ENCODE measurements at places on chromosomes 6 and 20.

- no peak for DNase-seq
Observed at GRCh38 chr6:140636271-140636907, 1261.9 kb upstream of the CITED2 start.

GRCh38 chr6:120354452-120355098 lies 979.7 kb downstream of the TBC1D32 start:
- peak; percentile 39 for DNase-seq

DNA sequence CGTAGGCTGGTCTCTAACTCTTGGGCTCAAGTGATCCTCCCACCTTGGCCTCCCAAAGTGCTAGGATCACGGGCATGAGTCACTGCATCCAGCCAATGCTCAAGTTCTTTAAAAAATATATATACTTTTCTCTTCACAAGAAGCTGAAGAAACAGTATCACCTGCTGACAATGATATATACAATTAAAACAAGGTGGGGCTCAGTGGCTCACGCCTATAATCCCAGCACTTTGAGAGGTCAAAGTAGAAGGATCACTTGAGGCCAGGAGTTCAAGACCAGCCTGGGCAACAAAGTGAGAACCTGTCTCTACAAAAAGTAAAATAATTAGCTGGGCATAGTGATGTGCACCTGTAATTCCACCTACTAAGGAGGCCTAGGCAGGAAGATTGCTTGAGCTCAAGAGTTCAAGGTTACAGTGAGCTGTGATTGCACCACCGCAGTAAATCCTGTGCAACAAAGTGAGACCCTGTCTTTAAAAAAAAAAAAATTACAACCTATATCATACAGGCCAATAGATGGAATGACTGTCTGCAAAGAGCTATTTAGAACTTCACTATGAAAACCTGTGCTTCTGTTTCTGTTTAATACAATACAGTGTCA lies 36.4 kb downstream of the MBOAT1 start:
- no peak for DNase-seq

- DNase-seq: no peak
Observed at GRCh38 chr6:48229841-48230240, 118.8 kb upstream of the PTCHD4 start.

GRCh38 chr6:33007831-33008400 lies 1.5 kb downstream of the HLA-DOA start:
- DNase-seq: no peak

- no peak for DNase-seq
Observed at GRCh38 chr6:79440598-79440997, 96.6 kb downstream of the LCA5 start.

DNA sequence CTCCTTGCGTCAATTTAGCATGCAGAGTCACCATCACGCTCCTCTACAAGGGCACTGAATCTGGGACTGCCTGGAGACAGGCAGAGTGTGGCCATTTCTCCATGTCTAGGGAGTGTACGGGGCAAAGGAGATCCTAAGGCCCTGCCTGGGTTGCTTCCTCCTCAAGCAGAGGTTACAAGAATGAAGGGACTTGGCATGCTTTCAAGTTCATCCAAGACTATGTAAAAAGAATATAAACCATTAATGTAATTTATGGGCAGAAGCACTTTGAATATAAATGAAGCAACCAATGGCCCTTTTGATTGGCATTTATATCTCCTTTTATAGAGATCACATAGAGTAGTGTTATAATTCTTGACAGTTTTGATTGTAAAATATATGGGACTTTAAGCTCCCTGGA lies 137.5 kb downstream of the BTBD3 start:
- peak; percentile 17 for DNase-seq

- DNase-seq: no peak
Observed at GRCh38 chr6:42704937-42705374, 17.4 kb downstream of the PRPH2 start.

DNA sequence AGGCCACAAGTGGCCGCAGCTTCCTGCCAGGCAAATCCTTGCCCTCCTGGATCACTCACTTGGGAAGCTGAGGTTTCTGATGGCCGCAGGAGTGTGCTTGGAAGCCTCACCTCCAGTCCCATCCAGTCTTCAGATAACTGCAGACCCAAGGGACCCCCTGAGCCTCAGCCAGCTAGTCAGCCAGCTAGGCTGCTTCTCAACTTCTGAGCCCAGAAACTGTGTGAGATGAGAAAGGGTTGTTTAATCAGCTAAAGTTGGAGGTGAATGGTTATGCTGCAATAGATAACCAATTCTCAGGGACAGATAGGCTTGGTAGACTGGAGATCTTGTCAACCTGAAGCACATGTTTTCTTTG lies 96.9 kb downstream of the THBS2 start:
- DNase-seq: no peak

GRCh38 chr6:80488190-80488589 lies 381.7 kb downstream of the BCKDHB start:
- no peak for DNase-seq

DNA sequence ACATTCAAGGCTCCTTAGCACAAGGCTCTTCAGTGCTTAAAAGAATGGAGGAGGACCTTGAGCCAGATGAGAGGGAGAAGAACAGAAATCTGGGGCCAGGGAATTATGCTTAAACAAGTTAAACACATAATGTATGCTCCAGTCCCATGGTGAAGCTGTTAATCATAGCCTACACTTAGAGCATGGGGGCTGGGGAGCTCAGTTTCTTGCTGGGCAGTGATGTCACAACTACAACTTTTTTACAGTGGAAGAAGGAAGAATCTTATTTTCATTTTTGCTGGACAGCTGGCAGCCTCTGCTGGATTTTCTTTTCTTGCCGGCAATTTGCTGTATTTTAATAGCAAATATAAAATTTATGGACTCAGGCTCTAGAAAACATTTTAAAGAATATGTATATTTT lies 432.5 kb downstream of the CD109 start:
- DNase-seq: peak; percentile 49

GRCh38 chr20:438571-439469 lies 23.5 kb downstream of the TBC1D20 start:
- DNase-seq: no peak

DNA sequence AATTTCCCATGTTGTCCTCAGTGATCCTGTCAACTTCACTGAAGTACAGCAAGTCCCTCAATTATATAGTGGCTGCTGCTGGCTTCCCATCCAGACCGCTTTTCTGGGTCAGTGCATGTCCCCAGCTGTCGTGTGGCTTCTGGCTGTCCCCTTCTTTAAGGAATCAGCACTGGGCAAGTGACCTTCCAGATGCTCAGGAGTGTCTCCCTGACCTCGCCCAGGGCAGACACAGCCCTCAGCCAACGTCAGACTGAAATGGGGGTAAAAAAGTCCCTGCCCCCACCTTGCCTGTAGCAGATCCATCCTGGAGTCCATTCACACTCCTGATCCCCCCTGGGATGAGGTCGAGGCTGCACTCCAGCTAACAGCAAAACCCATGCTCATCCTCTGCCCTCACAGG lies 23.7 kb downstream of the OVOL2 start:
- no peak for DNase-seq

- DNase-seq: no peak
Observed at GRCh38 chr6:106167096-106167814, 81.1 kb downstream of the PRDM1 start.

DNA sequence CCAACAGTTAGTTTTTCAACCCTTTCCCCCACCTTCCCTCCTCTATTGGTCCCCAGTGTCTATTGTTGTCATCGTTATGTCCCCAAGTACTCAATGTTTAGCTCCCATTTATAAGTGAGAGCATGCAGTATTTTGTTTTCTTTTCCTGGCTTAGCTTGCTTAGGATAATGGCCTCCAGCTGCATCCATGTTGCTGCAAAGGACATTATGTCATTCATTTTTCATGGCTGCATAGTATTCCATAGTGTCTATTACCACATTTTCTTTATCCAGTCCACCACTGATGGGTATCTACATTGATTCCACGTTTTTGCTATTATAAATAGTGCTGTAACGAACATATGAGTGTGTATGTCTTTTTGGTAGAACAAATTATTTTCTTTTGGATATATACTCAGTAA lies 55.3 kb upstream of the HIVEP1 start:
- DNase-seq: no peak

GRCh38 chr20:64121586-64121985 lies 14.2 kb upstream of the NPBWR2 start:
- no peak for DNase-seq

- no peak for DNase-seq
Observed at GRCh38 chr20:4876301-4876700, 125.0 kb downstream of the SLC23A2 start.

DNA sequence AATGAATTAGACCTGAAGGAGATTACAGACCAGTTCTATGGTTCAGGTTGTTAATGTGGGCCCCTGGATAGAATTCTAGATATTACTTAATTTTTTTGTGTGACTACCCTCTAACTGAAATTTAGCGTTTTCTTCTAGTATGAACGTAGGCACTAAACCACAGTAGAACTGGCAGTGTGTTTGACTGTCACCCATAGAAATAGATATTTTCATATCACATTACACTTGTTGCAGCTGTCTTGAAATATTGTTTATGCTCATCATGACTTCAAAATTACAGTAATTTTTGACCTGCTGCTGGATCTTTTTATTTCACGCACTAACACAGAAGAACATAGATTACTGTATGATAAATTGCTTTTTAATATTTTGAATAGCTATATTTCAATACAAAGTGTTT lies 31.6 kb downstream of the E2F3 start:
- DNase-seq: no peak

DNA sequence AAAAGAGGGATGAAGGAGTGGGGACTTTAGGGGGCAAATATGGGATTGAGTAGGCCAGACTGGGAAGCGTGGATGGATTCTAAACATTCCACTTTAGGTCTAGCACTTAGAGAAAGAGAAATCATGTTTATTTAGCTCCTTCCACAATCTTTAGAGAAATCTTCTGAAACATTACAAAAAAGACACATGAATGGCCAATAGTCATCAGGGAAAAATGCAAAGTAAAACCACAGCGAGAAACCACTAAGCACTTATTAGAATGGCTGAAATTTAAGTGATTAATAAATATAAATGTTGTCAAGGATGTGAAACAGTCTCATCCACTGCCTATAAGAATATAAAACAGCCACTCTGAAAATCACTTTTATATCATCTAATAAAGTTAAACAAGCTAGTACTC lies 46.9 kb downstream of the HLA-A start:
- peak; percentile 15 for DNase-seq

GRCh38 chr6:150635906-150636514 lies 36.3 kb downstream of the PLEKHG1 start:
- DNase-seq: peak; percentile 22

DNA sequence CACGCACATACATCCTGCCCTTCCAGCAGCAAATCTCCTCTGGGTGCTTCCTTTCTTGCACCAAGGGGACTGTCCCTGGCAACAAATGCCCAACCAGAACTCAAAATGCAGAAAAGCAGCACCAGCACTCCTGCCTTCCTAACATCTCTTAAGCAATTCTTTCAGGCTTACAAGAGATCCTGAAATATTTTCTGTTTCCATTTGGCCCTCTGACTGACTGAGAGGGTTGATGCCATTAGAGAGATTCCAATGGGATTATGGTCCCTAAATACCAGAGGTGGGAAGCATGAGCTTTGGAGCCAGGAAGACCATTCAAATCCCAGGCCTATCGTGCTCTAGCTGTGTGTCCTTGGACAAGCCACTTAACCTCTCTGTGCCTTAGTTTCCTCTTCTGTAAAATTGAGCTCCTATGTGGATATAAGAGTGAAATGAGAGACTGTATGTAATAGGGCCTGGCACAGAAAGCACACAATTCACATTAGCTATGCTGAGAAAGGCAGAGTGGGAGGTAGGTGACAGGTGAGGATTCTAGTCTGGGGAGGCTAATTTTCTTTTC lies 56.8 kb downstream of the PRDM1 start:
- no peak for DNase-seq

GRCh38 chr6:156175971-156176421 lies 601.2 kb upstream of the ARID1B start:
- no peak for DNase-seq

- DNase-seq: no peak
Observed at GRCh38 chr6:161498881-161499280, 225.0 kb upstream of the AGPAT4 start.

GRCh38 chr20:3377644-3378043 lies 29.8 kb downstream of the DNAAF9 start:
- no peak for DNase-seq

DNA sequence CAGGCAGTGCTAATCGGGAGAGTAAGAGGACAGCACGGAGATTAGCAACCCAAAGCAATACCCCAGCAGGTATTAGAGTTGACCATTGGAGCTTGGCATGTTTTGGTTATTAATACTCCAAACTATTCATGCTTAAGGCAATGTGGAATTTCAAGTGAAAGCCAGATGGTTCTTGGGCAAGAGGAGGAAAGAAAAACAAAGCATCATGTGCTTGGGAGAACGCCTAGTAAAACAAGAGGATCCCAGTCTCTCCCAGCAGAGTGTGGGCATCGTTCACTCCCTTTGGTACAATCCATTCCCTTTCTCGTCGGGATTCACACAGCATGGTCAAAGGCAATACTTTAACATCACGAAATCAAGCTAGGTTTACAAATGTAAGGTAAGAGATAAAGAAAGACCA lies 349.8 kb downstream of the PRKN start:
- DNase-seq: no peak

GRCh38 chr6:116511424-116512110 lies at the start of gene CALHM5:
TSS of gene CALHM5 (plus strand) at chr6:116511639. CDS start at chr6:116511697, 58 bp downstream.
- peak; percentile 85 for DNase-seq

DNA sequence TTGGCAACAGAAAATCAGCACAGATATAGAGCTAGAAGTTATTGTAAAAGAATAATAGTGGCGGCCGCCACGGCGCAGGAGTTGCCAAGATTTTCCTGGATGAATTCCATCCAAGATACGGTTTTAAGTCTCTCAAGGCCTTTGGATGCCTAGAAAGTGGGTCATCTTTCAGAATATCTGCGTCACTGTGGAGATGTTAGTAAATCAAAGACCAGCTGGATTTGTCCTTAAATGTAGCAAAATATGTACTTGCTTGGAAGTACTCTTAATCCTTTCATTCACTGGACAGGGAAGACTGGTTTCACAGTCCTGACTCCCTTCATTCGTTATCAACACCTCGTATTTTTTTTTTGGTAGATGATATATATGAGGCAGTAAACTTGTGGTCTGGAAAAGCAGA lies 83.0 kb downstream of the SLC22A3 start:
- DNase-seq: peak; percentile 91

- peak; percentile 83 for DNase-seq
Observed at GRCh38 chr6:16420715-16421461, 182.5 kb downstream of the GMPR start.

DNA sequence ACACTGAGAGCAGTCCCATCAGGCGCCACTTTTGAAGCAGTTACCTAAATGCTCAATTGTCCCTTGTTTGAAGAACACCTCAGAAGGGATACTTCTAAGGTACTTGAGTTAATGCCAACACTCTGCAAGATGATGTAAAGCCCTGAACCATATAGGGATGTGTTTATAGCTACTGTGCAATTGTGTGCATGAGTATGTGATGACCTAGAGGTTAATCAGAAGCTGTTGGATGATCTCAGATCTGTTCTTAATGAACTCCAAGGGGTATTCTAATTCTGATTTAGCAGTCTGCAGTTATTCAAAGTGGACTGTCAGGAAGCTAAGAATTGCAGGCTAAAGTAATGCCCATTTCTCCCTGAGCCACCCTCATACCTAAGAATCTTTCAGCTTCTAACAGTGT lies 158.3 kb downstream of the TMEM242 start:
- peak; percentile 30 for DNase-seq

- peak; percentile 96 for DNase-seq
Observed at GRCh38 chr6:71478834-71479541, 190.4 kb downstream of the OGFRL1 start.

GRCh38 chr20:57498425-57499400 lies 26.2 kb downstream of the CTCFL start:
- peak; percentile 18 for DNase-seq

- no peak for DNase-seq
Observed at GRCh38 chr6:106168097-106168888, 82.2 kb downstream of the PRDM1 start.
